ENCODE measurements at places on chromosomes 1 and 21. TPM values are rescaled to one million over a fixed set of nuclear protein-coding genes. Genes with fewer than 3 reads are reported as not detected.

DNA sequence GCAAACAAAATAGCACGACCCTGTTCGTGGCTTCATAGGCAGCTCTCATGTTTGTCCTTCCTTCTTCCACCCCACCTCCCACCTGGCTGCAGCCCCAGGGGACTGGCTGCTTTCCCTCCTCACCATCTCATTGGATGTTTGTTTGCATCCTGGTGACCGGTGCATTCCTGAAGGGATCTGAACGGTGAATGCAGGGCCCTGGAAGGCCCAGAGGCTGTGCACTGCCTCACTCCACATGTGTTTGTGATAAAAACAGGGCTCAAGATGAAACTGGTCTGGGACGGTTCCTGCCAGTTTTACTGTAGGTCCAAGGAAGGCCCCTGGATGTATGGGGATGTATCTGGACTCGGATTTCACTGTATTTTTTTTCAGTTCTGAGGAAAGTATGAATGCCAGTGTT, 42.8 kb downstream of the CNN3 start:
- DNase-seq: no peak

DNA sequence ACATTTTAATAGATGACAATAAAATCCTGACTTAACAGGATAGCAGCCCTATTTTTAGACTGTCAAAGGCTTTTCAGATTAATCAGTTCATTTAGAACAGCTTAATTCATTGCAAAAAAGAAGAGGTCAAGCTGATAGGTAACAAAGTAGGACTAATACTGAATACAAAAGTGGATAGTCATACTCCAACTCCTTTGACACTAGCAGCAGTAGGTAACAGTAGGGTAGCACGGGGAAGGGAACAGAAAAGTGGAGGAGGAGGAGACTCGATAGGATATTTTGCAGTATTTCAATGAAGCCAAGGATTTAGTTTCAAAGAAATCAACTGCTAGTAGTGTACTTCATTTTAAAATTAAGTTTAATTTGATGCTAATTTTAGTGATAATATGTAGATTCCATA, 51.1 kb downstream of the USP1 start:
- DNase-seq: no peak

PFKL gene
- total RNA-seq: 125 TPM

DNA sequence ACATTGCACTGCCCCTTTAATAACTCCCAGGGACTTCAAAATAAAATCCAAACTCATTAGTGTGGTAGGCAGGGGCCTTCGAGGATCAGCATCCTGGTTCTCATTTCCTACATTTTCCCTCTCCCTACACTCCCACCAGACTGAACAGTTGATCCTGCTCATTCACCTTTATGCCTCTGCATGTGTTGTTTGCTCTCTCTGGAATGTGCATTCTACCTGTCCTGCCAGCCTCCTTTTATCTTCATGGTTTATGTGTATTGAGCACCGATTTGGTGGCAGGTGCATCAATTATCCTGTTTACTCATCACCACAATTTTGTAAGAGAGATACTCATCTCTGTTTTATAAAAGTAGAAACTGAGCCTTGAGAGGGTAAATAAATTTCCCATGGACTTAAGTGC, 125.0 kb downstream of the ADSS2 start:
- no peak for DNase-seq

ATXN7L2 gene
- total RNA-seq: 14.1 TPM

AUNIP gene
- total RNA-seq: not detected

DNA sequence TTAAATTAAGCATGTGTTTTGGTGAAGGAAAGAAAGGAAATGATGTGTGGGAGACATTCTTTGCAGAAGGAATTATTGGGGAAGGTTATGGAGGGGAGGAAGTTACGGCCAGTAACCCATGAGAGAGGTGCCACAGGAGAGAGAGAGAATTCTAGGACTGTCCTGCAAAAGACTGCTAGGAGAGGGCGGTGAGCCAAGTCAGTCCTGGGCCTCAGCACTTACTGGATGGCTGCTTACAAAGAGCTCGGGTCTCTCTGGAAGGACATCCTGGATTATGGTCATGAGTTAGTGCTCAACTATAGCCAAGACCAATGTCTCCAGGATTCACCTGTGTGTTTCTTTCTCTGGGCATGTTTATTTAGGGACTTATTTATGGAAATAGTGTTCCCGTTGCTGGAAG, 74.4 kb upstream of the HSD17B7 start:
- no peak for DNase-seq

DNA sequence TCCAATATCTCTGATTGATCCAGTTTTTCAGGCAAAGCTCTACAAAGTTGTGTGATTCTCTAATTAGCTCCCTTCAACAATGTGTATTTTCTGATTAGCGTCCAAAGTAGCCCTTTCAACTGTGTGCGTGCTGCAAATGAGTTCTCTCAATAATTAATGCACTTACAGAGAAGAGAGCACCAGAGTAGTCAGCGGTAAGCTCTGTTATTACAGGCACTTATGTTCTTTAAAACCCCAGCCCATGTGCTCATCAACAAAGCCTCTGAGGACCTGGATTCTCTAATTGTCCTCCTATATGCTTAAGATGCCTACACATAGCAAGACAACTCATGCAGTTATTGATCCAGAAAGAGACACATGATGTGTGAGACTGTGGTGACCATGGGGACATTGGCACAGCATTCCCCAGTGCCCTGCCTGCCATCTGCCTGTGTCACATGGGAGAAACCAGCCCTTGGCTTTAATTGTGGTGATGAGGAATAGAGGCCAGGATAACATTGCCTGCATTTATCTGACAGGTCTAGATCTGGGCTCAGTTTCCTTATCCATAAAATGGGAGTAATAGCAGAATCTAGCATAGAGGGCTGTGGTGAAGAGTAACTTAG, 151.7 kb downstream of the PCP4 start:
- DNase-seq: no peak

- DNase-seq: no peak
Observed at GRCh38 chr1:205128050-205128449, 6.3 kb upstream of the RBBP5 start.
